Right lung (tissue), 10 donors: ENCODE measurements at places on chromosomes 4 and X. TPM values are rescaled to one million over a fixed set of nuclear protein-coding genes. Genes with fewer than 3 reads are reported as not detected.
A peak's percentile ranks its signal among the peaks of the same experiment; 100 is the strongest.

- DNase-seq = no peak
These were observed 66.0 kb downstream of the CAMK2D start for GRCh38 chr4:113695328-113696169.

The IL13RA2 gene
- polyA plus RNA-seq = 0.35 TPM

- DNase-seq = peak; percentile 17
These were observed 281.6 kb downstream of the SLC7A11 start for GRCh38 chr4:137960371-137961050.

The MAGEA8 gene
- 0.12 TPM for polyA plus RNA-seq

The TXK gene
- polyA plus RNA-seq = 5.3 TPM

The DCLK2 gene
- 11.9 TPM for polyA plus RNA-seq

- no peak for DNase-seq
These were observed 65.1 kb downstream of the LHFPL1 start for GRCh38 chrX:112614640-112615039.

GRCh38 chr4:34181311-34181841 lies 2062.9 kb downstream of the ARAP2 start:
- DNase-seq = no peak

DNA sequence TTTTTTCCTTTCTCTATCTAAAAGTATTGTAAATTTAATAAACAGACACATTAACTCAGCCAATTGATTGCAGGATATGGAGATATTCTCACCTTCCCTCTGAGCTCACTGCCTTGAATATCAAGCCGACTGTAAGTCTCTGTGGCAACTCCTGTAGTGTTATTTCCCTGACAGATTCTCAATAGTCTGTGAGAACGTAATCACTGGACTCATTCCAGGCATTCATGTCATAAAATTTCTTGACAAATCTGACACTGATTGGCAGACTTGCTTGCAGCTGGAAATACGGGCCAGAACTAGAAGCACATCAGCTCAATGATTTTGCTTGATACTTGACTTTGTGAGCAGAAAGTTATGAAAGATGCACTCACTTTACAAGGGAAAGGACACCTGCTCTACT lies 29.6 kb downstream of the FAM47B start:
- DNase-seq = no peak

DNA sequence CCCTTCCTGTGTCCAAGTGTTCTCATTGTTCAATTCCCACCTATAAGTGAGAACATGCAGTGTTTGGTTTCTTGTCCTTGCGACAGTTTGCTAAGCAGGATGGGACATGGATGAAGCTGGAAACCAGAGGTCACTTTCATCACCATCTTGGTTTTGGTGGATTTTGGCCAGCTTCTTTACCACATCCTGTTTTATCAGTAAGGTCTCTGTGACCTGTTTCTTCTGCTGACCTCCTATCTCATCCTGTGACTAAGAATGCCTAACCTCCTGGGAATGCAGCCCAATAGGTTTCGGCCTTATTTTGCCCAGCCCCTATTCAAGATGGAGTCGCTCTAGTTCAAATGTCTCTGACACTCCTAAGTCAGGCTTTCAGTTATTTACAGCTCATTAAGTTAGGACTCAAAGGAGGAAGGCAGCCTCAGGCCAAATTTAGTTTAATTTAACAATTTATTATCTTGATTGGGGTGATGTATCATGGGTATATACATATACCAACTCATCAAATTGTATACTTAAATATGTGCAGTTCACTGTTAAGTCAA lies 169.9 kb upstream of the NDP start:
- no peak for DNase-seq

DNA sequence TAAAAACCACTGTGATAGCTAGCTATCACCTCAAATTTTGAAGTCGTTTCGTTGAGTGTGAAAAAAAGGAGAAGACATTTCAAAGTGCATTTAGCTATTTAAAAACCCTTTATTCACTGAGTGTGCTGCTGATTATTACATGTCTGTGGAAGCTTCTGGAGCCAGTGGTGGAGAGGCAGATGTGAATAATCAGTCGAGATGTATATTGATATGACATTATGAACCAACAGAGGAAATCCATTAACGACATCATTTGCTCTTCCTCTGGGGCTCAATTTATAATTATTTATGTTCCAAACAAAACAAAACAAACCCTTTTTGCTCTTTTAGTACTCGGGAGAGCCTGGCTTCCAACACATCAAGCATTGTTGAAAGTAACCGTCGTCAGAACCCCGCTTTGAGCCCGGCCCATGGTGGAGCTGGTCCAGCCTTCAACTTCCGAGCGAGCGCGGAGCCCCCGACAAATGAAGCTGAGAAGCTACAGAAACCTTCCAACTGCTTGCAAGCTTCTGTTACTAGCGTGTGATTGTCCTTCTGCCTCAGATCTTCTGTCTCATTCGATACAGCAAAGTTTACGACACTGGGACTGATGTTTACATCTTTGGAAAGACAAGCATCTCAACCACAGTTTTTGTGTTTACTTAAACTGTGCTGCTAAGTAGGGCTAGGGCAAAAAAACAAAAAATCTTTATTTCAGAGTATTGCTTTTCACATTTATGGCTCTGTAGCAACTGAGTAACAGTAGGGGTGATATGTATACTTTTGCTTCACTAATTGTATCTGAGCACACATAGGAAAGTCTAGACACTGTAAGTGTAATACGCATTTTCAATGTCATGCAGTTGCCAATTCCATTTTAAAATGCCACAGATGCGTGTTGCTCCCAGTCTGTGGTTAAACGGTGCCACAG lies 111.9 kb downstream of the STOX2 start:
- peak; percentile 84 for DNase-seq

The UGT2B17 gene
- 2.9 TPM for polyA plus RNA-seq

DNA sequence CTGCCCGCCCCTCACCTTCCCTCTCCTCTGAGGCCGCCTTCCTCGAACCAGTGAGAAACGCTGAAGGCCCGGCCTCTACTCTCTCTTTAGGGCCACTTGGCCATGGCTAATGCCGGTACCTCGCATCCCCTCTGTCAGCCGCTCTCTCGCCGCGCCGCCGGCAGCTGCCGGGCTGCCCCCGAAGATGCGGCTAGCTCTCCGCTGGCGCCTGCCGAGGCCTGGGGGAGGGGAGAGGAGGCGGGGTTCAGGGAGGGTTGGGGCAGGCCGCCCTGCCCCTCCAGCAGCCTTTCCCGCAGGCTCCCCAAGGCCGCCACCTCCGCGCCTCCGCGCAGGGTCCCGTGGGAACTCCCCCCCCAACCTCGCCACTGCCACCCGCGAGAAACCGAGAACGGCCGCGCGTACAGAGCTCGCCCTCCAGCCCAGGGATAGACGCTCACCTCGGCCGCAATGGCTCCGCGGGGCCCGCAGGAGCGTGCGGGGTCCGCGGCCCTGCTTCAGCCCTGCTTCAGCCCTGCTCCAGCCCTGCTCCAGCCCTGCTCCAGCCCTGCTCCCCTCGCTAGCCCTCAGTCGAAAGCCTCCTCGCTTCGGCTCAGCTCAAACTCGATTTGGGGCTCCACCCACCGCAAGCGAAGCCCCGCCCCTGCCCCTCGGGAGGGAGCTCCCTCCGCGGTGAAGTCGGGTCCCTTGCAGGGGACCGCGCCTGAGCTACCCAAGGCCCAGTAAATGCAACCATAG lies at the start of gene HUWE1:
TSS of gene HUWE1 (minus strand) at position 569 of the 735 bp plus-strand sequence. CDS start 32,612 bp downstream, outside the sequence.
- peak; percentile 74 for DNase-seq

- DNase-seq = no peak
These were observed 31.4 kb upstream of the RELL1 start for GRCh38 chr4:37717576-37717975.

DNA sequence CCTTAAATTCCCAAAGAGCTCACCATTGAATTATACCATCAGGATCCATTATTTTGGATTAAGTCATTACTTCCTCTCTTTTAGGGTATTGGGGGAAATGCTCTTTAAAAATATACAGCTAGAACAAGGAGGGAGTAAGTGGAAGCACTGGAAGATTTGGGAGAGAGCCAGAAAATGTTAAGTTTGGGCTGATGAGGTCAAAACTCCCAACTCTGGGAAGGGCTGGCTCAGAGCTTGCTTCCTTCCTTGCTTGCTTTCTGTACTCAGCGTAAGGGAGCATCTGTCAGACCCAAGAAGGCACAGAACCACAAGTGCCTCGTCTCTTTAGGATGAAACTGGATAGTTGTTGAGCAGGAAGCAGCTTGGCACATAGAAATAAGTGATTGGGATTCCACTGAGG lies 138.2 kb downstream of the GUCY2F start:
- DNase-seq = no peak

The ZCCHC12 gene
- polyA plus RNA-seq = 0.45 TPM

The LRCH2 gene
- 13.6 TPM for polyA plus RNA-seq

GRCh38 chrX:113512700-113513395 lies 672.2 kb upstream of the AMOT start:
- no peak for DNase-seq

GRCh38 chr4:52421811-52422213 lies 237.3 kb downstream of the USP46 start:
- no peak for DNase-seq

DNA sequence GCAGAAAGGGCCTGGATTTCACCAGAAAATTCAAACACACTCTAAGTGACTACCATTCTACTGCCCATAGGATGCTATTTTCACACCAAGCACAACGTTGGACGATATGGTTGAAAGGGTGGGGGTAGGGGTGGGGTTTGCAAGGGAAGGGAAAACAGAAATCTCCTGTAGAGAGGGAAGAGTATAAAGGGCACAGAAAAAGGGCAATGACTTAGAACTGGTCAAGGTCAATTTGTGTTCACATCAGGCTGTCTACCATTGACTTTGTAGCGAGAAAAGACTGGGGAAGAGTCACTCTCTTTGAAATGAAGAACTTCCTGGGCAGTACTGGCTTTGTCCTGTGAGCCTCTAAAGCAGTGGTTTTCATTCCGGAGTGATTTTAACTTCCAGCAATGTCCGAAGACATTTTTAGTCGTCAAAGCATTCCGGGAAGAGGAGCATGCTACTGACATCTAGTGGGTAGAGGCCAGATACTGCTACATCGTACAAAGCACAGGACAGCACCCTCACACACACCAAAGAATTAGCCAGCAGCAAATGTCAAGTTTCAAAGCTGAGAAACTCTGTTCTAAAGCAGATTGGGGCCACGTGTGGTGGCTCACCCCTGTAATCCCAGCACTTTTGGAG lies 48.4 kb upstream of the SLC7A3 start:
- no peak for DNase-seq

GRCh38 chr4:147965056-147965455 lies 233.2 kb downstream of the ARHGAP10 start:
- DNase-seq = no peak

GRCh38 chr4:80173841-80174240 lies 23.5 kb upstream of the PRDM8 start:
- no peak for DNase-seq

- DNase-seq = no peak
These were observed 168.7 kb upstream of the HAND2 start for GRCh38 chr4:173698557-173699262.

DNA sequence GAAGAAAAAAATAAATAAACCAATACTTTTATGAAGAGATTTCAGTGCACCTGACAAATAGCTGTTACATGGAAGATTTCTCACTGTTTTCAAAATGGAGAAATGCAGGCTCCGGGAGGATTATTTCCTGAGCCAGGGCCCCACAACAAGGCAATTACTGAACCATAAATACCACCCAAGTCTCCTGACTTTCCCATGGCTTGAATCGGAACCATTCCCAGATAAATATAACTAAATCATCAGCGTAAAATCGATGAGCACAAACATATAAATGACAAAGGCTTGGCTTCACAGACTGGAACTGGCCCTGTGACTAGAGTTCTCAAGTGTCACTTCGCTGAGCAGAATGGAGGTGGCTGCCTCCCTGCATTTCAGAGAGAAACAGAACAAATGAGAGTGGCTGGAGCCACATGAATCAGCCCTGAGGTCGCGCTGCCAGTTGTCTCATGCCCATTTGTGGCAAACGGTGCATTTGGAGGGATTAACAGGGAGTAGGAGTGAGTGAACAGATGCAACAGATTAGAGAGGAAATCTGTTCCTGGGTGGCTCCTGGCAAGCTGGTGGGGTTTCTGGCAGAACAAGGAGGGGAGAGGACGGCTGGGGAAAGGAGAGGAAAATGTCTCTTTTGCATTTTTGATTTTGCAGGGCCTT lies 57.3 kb upstream of the STIM2 start:
- DNase-seq = no peak

- no peak for DNase-seq
These were observed 64.9 kb upstream of the PSAPL1 start for GRCh38 chr4:7499661-7500060.

DNA sequence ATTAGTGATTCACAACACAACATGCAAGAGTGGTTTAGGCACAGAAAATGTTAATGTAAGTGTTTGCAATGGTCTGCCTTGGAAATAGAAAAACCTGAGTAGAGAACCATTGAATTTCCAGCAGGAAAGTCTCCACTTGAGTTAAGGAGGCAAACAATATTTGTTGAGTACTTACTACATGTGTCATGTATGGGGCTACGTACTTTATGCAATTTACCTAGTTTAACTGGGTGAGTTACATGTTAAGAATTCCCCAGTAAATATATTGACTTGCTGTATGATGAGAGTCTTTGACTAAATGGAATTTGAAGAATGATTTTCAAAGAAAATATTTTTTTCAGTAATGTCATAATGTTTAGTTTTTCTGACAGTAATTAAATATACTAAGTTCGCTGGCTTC lies 7.8 kb upstream of the NPNT start:
- no peak for DNase-seq

The CLOCK gene
- polyA plus RNA-seq = 20.6 TPM

GRCh38 chr4:136558940-136559494 lies 973.3 kb downstream of the PCDH18 start:
- DNase-seq = no peak

DNA sequence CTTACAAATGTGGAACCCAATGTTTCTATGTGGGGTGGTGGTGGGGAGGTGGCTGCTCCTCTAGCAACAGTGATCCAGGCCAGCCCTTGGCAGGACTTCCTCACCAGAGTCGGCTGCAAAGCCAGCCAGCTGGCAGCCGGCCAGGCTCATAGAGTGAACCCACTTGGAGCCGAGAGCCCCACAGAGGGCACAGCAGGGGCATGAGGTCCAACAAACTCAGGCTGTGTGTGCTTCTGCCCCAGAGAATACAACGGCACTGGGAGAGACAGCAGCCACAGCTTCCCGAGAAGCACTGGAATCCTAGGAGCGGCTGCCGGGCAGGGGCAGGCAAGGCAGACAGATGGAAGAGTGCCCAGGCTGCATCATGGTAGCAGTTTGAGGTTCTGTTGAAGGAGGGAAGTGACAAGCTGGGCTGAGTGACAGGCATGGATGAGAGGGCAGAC lies 23.5 kb upstream of the SOWAHD start:
- no peak for DNase-seq

DNA sequence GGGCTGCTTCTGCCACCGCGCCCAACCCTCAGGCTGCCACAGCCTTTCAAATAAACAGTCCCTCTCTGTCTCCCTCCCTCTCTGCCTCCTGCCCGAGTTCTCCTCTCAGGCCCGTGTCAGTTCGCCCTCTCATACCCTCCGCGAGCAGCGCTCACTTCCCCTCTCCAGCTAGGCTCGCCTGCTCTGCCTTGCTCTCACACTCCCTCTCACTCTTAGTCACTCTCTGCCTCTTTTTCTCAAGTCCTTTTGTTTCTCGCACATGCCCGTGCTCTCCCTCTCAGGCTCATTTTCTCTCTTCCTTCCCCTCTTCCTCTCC lies 3.2 kb downstream of the EFNB1 start:
- no peak for DNase-seq

GRCh38 chr4:147801820-147802219 lies 69.9 kb downstream of the ARHGAP10 start:
- no peak for DNase-seq

The SH3D19 gene
- 63.1 TPM for polyA plus RNA-seq

GRCh38 chr4:110181890-110182289 lies 16.5 kb downstream of the ELOVL6 start:
- no peak for DNase-seq
